Natural killer cell treated with Interleukin-12 subunit alpha and Interleukin-12 subunit beta and Interleukin-15 and Interleukin-18, amount 100 ng/mL, for 72 hours (primary cell): ENCODE measurements at places on chromosomes 12 and 14. TPM values are rescaled to one million over a fixed set of nuclear protein-coding genes. Genes with fewer than 3 reads are reported as not detected.

Gene MAP3K9
- total RNA-seq: 13.7 TPM

Gene ZFYVE21
- total RNA-seq: 13.0 TPM

Gene PLXNC1
- 14.7 TPM for total RNA-seq

GRCh38 chr12:95262808-95263207 is 45.2 kb downstream of the VEZT start:
- DNase-seq: no peak

- no peak for DNase-seq
Observed at GRCh38 chr14:28774764-28775735, 8.5 kb downstream of the FOXG1 start.
